NCI-H1092 treated with DMSO at 0.1 percent for 48 hours (cell line): ENCODE measurements at places on chromosomes 1 and 21.

DNA sequence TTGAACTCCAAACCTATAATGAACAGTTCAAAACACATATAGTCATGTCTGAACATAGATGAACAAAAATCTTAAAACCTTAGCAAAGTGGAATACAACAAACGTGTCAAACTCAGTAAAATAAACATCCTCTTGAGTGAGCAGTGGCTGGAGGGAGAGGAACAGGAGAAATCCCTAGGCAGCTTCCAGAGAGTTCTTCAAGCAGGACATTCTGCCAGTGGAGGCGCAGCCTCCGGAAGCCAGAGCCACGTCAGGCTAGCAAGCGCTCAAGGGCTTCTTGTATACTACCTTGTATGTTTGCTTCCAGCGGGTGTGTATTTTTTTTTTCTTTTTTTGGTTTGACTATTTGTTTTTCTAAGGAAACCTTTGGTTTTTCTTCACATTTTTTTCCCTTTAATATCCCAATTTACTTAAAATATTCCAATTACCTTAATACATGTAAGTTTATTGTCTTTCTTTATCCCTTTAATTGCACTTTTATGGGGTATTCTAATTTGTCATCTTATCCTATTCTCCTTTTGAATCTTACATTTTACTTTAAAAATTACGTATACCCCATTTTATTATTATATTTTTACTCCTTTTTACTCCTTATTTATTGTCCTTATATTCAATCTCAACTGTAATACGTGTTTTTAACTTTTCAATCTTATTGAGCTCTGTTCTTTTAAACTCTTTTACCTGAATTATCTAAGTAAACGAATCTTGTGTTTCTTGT is 42.0 kb downstream of the COLGALT2 start:
- DNase-seq: no peak

- DNase-seq: no peak
Observed at GRCh38 chr1:227544067-227545050, 19.0 kb upstream of the ZNF678 start.

- no peak for DNase-seq
Observed at GRCh38 chr1:94042388-94042787, 78.6 kb downstream of the ABCA4 start.

- no peak for DNase-seq
Observed at GRCh38 chr21:45011426-45011825, 63.0 kb upstream of the ADARB1 start.

- DNase-seq: no peak
Observed at GRCh38 chr1:206128196-206128595, 11.0 kb upstream of the AVPR1B start.

GRCh38 chr1:41892301-41892781 is 26.4 kb downstream of the HIVEP3 start:
- peak; percentile 26 for DNase-seq
